Naive thymus-derived CD4-positive, alpha-beta T cell (primary cell): ENCODE measurements at places on chromosomes 5 and 9.

GRCh38 chr5:89028595-89029285 lies 145.8 kb upstream of the MEF2C start:
- no peak overlapping the region for H3K27ac ChIP-seq
- no peaks in the 10 kb centered on the region for H3K4me1 ChIP-seq
- no peak for DNase-seq

- H3K36me3 ChIP-seq = peaks cover 8% of the 10 kb centered on the region
- H3K4me3 ChIP-seq = no peak overlapping the region
- peak; percentile 70 for DNase-seq
- no peak overlapping the region for H3K27ac ChIP-seq
These were observed 74.0 kb downstream of the UBAP1 start for GRCh38 chr9:34252670-34253459.

DNA sequence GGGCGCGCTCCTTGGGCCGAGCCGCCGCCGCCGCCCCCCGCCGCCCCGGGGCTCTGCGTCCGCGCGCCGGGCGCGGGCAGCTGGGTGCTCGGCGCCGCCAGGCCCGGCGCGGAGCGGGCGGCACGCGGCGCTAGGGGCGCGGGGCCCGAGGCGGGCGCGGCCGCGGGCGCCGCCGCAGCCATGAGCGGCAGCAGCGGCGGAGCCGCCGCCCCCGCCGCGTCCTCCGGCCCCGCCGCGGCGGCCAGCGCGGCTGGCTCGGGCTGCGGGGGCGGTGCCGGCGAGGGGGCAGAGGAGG lies 351 bp downstream of the TRIO start:
- no peaks in the 10 kb centered on the region for H3K36me3 ChIP-seq
- no peak for DNase-seq
- peaks cover 3% of the 10 kb centered on the region for H3K27me3 ChIP-seq
- no peak overlapping the region for H3K27ac ChIP-seq
- H3K4me3 ChIP-seq = no peak overlapping the region
- H3K4me1 ChIP-seq = peaks cover 6% of the 10 kb centered on the region

- H3K27ac ChIP-seq = peak overlapping the region; percentile 88
- DNase-seq = no peak
- H3K36me3 ChIP-seq = peaks cover 4% of the 10 kb centered on the region
These were observed 489 bp downstream of the CHMP5 start for GRCh38 chr9:33265211-33265865.

- H3K4me1 ChIP-seq = peaks cover 3% of the 10 kb centered on the region
- DNase-seq = no peak
- no peaks in the 10 kb centered on the region for H3K27me3 ChIP-seq
These were observed 18.9 kb upstream of the MEGF9 start for GRCh38 chr9:120733190-120733589.

- no peak overlapping the region for H3K27ac ChIP-seq
- no peak overlapping the region for H3K4me3 ChIP-seq
These were observed 116.7 kb upstream of the PITX1 start for GRCh38 chr5:135150767-135151166.

- H3K27ac ChIP-seq = no peak overlapping the region
- H3K4me3 ChIP-seq = no peak overlapping the region
- no peak for DNase-seq
- no peaks in the 10 kb centered on the region for H3K27me3 ChIP-seq
These were observed 268.3 kb downstream of the PJA2 start for GRCh38 chr5:109141222-109142200.

DNA sequence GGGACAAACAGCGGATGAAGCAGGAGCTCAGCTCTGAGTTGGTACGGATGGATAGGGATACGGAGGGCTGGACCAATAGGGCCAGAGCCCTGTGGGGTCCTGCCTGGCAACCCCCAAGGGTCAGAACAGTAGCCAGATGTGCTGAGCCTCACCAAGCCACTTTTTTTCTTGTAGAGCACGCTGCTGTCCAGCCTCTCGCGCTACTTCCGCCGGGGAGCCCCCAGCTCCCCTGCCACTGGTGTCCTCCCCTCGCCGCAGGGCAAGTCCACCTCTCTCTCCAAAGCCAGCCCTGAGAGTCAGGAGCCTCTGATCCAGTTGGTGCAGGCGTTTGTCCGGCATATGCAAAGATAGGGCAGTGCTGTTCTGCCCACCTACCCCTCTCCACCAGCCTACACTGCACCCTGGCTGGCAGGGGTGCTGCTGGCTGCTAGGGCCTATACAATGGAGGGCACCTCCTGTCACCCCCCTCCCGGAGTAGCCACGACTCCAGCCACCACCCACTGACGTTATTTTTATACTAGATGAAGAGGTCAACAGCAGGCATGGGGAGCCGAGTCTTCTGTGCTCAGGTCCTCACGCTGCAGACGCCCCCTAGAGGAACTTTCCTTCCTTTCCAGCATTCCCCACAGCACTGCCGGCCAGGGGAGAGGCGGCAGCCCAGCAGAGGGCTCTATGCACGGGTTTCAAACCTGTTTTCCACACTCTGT lies 21.6 kb downstream of the SH3GLB2 start:
- H3K4me1 ChIP-seq = no peaks in the 10 kb centered on the region
- peaks cover 93% of the 10 kb centered on the region for H3K36me3 ChIP-seq
- DNase-seq = peak; percentile 45
- no peaks in the 10 kb centered on the region for H3K27me3 ChIP-seq
- peak overlapping the region; percentile 35 for H3K27ac ChIP-seq
- no peak overlapping the region for H3K4me3 ChIP-seq

GRCh38 chr9:108272349-108272899 lies 583.4 kb downstream of the ACTL7B start:
- no peak overlapping the region for H3K4me3 ChIP-seq
- no peaks in the 10 kb centered on the region for H3K4me1 ChIP-seq
- no peak overlapping the region for H3K27ac ChIP-seq
- no peak for DNase-seq

- no peak overlapping the region for H3K27ac ChIP-seq
- no peak for DNase-seq
- peaks cover 9% of the 10 kb centered on the region for H3K4me1 ChIP-seq
- H3K27me3 ChIP-seq = no peaks in the 10 kb centered on the region
These were observed 38.9 kb downstream of the ARHGAP26 start for GRCh38 chr5:142808878-142809598.

- peak overlapping the region; percentile 46 for H3K4me3 ChIP-seq
- peaks cover 3% of the 10 kb centered on the region for H3K4me1 ChIP-seq
These were observed 1.2 kb upstream of the NPR3 start for GRCh38 chr5:32709750-32710549.

DNA sequence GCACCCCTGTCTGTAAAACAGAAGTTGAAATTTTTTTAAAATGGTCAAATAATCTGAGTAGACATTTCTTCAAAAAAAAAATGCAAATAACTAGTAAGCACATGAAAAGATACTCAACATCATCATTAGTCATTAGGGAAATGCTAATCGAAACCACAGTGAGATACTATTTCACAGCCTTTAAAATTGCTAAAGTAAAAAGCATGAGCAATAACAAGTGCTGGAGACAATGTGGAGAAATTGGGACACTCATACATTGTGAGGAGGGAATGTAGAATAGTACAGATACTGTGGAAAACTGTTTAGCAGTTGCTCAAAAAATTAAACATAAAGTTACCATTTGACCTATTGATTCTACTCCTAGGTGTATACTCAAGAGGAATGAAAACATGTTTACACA lies 58.4 kb upstream of the RUSC2 start:
- H3K4me1 ChIP-seq = no peaks in the 10 kb centered on the region
- no peak overlapping the region for H3K27ac ChIP-seq
- no peak for DNase-seq
- no peaks in the 10 kb centered on the region for H3K36me3 ChIP-seq

- no peak overlapping the region for H3K4me3 ChIP-seq
- H3K4me1 ChIP-seq = no peaks in the 10 kb centered on the region
- no peaks in the 10 kb centered on the region for H3K27me3 ChIP-seq
- H3K27ac ChIP-seq = no peak overlapping the region
- no peak for DNase-seq
These were observed 226.2 kb downstream of the CACNA1B start for GRCh38 chr9:138103849-138104206.

DNA sequence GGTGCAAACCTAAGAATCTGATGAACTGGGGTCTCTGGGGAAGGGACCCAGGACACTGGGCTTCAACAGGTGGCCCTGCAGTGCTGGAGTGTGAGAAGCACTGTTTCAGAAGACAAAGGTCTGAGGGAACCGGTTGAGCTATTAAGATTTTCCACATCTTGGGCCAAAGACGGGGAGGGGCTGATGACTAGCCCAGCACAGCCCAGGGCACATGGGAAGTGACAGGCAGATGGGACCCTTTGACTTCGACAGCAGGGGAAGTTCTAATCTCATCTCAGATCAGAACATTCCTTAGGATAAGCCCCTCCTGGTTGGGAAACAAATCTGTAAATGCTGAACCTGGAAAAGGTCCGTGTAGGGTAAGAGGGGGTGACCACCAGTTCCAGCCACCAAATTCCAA lies 67.4 kb downstream of the RAPGEF1 start:
- H3K4me3 ChIP-seq = no peak overlapping the region
- no peaks in the 10 kb centered on the region for H3K27me3 ChIP-seq
- no peak overlapping the region for H3K27ac ChIP-seq
- peaks cover 74% of the 10 kb centered on the region for H3K4me1 ChIP-seq
- DNase-seq = no peak

DNA sequence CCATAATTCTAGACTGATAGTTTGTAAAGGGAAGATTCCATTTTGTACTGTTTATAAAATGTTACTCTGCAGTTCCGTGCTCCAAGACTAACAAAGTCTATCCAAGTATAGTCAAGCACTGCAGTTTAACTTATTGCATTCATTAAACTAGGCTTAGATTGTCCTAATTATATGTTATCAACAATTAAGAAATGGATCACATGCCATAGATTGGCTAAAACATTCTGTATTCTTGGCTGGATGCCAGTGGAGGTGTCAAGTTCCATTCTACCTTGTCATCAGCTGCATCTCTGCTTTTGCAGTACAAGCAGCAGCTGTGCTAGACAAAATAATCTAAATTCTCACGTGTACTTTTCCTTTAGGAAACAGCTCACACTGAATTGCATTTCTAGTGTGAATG lies 69.4 kb upstream of the MEF2C start:
- no peaks in the 10 kb centered on the region for H3K36me3 ChIP-seq
- H3K27ac ChIP-seq = no peak overlapping the region
- no peaks in the 10 kb centered on the region for H3K4me1 ChIP-seq
- DNase-seq = no peak

- H3K4me1 ChIP-seq = no peaks in the 10 kb centered on the region
- H3K27me3 ChIP-seq = no peaks in the 10 kb centered on the region
- no peak overlapping the region for H3K4me3 ChIP-seq
- H3K36me3 ChIP-seq = no peaks in the 10 kb centered on the region
- H3K27ac ChIP-seq = no peak overlapping the region
- DNase-seq = no peak
These were observed 71.1 kb upstream of the RETREG1 start for GRCh38 chr5:16687898-16688297.

GRCh38 chr5:132459983-132460838 lies 30.4 kb downstream of the IRF1 start:
- peaks cover 80% of the 10 kb centered on the region for H3K4me1 ChIP-seq
- DNase-seq = no peak
- no peak overlapping the region for H3K27ac ChIP-seq
- no peaks in the 10 kb centered on the region for H3K36me3 ChIP-seq
- H3K4me3 ChIP-seq = peak overlapping the region; percentile 4
- no peaks in the 10 kb centered on the region for H3K27me3 ChIP-seq

DNA sequence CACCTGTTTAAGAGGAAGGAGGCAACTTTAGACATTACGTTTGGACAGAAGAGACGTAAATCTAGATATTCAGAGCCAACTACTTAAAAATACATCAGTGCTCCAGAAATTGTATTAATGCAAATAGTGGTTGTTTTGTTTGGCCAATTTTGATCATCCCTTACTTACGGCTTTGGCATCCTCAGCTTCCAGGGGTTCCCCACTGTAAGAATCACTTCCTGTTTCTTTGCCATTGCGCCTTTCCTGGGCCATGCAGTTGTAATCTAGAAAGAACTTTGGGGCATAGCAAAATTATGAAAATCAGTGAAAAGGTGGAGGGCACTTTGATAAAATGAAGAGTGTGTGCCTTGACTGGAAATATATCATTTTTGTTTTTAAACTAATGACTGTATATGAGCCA lies 537.2 kb upstream of the TLE4 start:
- H3K27ac ChIP-seq = no peak overlapping the region
- H3K4me1 ChIP-seq = no peaks in the 10 kb centered on the region
- no peaks in the 10 kb centered on the region for H3K36me3 ChIP-seq
- no peak for DNase-seq
- H3K4me3 ChIP-seq = no peak overlapping the region

DNA sequence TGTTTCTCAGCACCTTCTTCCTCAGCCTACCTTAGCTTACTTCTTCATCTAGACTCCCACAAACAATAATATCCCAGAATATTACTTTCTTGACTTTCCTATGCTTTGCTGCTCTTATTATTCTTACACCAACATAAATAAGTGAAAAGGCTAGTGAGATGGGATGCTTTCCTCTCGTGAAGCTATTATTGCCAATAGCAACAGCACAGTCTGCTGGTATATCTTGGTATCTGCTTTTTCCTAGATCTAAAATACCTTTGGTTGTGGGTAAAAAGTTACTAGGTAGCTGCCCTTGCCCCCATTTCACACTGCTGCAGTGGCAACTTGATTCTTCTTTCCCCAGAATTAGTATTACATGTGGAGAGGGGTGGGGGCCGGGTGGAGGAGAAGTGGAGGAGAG lies 26.1 kb upstream of the GLIPR2 start:
- no peaks in the 10 kb centered on the region for H3K27me3 ChIP-seq
- no peaks in the 10 kb centered on the region for H3K4me1 ChIP-seq
- no peak overlapping the region for H3K4me3 ChIP-seq
- H3K27ac ChIP-seq = no peak overlapping the region
- peaks cover 8% of the 10 kb centered on the region for H3K36me3 ChIP-seq
- no peak for DNase-seq

DNA sequence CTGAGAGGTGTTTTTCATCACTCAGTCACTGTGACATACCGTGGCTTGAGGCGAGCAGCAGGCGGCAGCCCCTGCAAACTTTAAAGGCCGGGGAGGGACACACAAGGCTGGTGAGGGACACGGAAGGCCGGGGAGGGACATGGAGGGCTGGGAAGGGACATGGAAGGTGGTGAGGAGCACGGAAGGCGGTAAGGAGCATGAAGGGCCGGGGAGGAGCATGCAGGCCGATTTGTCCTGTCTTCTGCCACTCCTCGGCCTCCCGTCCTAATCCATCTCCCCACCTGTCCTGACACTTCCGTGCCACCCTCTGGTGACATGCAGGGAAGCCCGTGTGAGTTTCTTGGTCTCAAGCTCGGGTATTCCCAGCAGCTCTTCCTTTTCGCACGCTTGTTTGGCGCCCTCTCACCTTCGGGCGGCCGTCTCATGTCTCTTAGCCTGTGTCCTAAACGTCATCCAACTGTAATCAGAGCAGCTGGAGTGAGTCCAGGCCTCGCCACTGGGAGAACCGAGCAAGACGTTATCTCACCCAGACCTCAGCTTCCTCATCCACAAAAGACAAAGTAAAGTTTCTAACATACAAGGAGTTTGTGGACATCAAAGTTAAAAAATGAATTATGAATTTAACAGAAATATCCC lies 126.5 kb downstream of the MRPL36 start:
- no peak overlapping the region for H3K27ac ChIP-seq
- no peaks in the 10 kb centered on the region for H3K4me1 ChIP-seq
- peaks cover 2% of the 10 kb centered on the region for H3K27me3 ChIP-seq
